ENCODE measurements at places on chromosomes 3 and 15. TPM values are rescaled to one million over a fixed set of nuclear protein-coding genes. Genes with fewer than 3 reads are reported as not detected.

DNA sequence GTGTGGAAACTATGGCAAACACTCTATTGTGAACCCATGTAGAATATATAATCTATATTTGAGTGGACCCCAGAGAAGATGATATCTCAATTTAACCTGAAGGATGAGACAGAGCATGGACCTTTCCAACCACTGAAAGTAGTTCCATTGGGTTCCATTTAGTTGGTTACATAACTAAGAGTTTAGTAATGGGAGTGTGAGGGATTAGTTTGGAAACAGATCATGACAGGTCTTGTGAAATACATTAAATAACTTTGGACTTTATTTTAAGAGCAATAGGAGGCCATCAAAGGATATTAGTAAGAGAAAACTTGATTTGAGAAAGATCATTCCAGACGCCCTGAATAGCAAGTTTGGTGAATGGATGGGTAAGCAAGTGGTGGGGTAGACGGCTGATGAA is 487.2 kb upstream of the ROBO2 start:
- DNase-seq = no peak

DNA sequence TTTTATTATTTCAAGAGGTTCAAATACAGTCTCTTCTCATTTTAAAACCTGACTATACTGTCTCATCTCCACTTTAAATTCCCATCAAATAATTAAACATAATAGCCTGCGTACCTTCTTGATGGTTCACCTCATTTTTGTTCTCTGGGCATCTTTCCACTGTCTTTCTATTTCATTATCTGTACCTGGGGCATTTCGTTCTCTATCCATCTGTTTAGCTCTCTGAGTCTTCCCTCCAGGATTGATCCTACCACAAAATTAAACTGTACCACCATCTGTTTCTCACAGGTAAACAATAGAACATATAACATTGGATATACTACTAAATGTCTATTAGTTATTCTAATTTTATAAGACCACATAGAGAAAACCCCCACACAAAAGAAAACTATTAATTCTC is 1331.4 kb downstream of the NSUN3 start:
- no peak for DNase-seq

- no peak for DNase-seq
Measured at GRCh38 chr3:138197058-138197457, 10.0 kb downstream of the ARMC8 start.

DNA sequence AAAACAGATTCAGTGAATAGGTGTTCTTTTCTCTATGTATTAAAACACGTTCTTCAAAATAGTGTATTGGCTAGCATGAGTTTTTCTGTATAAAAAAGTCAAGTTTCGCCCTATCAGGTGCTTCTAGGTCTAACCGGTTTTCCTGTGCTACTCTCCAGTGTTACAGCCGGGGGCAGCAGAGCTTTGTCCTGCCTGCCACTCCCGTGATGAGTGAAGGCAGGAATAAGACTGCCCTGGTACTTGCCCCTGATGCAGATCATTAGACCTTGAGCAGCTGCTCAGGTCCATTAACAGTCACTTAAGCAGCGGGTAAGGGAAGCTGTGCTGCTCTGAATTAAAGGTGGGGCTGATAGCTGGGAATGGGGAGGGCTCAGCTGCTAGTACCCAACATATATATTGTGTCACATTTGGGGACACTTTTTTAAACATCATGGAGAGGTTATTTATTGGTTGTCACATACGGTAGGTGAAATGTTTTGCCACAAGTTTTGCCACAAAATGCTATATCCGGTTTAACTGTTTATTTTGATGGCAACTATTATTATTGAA is 1.3 kb upstream of the UNC13C start:
- no peak for DNase-seq

FGF7 gene
- total RNA-seq = not detected

All from epithelial cell of proximal tubule (primary cell).